Diencephalon (tissue), 1 donor: ENCODE measurements at places on chromosomes 16 and 17. TPM values are rescaled to one million over a fixed set of nuclear protein-coding genes. Genes with fewer than 3 reads are reported as not detected.

Gene MYH10
- total RNA-seq = 143 TPM

Gene TRPV3
- total RNA-seq = 2.8 TPM

Gene ERN2
- not detected for total RNA-seq

Gene PTX4
- 0.23 TPM for total RNA-seq

Gene ZG16
- total RNA-seq = not detected

Gene TBC1D3G
- total RNA-seq = not detected

Gene CRHR1
- 6.2 TPM for total RNA-seq

Gene ZNF276
- 16.1 TPM for total RNA-seq

Gene LIMD2
- 12.5 TPM for total RNA-seq

Gene MT1A
- not detected for total RNA-seq

Gene G6PC1
- under 0.01 TPM for total RNA-seq

Gene CXCL16
- 1.8 TPM for total RNA-seq

Gene PERCC1
- total RNA-seq = not detected

Gene ASPHD1
- total RNA-seq = 14.8 TPM

Gene PRSS33
- not detected for total RNA-seq
